ENCODE measurements at places on chromosomes 5 and 9.
A peak's percentile ranks its signal among the peaks of the same experiment; 100 is the strongest.

GRCh38 chr9:125486576-125486975 lies 220.4 kb downstream of the MAPKAP1 start:
- no peak for DNase-seq

- DNase-seq, result peak; percentile 1
Observed at GRCh38 chr5:53714667-53715010, 154.2 kb downstream of the NDUFS4 start.

DNA sequence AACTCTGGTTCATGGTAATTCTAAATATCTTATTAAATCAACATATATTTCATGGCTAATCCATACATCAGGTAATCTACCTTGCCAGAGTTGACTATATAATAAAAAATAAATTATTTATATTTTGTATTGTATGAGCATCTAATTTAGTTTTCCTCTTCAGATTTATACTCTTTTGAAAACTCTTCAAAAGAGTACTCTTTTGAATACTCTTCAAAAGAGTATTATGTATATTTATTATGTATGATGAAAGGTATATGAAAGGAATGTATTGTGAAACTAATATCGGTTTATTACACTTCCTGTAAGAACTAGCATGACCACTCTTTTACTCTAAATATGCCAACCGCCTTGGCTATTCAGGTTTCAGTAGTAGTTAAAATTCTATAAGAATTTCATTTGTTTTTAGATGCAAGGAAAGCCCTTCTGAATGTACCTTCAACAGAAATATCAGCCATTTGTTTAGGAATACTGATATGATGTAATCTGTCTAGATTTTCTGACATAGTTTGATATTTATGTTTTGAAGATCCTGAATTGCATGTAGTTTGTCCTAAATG lies 178.7 kb downstream of the WDR70 start:
- DNase-seq, result no peak

GRCh38 chr5:58924306-58924705 lies 341.4 kb downstream of the RAB3C start:
- DNase-seq, result no peak

DNA sequence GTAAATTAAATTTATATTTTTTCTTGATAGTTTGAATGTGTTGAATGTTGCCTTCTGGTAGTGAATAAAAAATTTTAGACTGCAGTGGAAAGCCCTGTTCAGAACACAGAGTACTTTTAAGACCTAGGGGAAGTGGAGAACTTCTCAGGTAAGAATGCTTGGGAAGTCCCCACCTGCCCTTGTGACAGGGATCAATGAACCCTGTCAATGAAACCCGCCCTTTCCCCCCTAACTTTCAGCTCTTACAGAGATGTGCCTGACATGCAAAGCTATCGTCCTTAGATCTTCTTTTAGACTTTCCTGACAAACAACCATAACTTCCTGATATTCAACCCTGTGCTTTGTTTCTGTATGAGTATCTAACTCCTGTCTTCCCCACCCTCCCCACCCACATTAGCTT lies 562.7 kb downstream of the TLE4 start:
- DNase-seq, result no peak

DNA sequence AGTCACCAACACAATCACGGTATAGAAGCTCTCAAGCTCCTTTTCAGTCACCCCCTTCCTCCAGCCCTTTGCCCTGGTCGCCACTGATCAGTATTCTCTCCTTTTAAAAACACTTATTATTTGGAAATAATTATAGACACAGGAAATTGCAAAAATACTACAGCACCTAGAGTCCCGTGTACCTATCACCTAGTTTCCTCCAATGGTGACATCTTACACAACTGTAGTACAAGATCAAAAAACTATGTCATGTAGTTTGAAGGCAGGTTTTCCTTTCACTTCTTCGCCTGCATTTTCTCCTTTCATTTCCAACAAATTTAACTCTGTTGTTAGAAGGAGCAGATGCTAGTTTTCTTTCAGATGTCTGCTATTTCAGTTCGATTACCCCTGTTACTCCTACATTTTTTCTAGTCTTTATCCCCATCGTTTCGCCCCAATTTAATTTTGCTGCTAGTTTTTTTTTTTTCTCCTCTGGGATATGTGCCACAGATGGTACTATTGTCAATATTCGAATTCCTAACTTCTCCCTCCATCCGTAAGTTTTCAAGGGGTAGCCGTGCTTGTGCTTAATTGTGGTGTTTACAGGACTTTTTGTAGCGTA lies 612 bp upstream of the ATG10 start:
- no peak for DNase-seq

DNA sequence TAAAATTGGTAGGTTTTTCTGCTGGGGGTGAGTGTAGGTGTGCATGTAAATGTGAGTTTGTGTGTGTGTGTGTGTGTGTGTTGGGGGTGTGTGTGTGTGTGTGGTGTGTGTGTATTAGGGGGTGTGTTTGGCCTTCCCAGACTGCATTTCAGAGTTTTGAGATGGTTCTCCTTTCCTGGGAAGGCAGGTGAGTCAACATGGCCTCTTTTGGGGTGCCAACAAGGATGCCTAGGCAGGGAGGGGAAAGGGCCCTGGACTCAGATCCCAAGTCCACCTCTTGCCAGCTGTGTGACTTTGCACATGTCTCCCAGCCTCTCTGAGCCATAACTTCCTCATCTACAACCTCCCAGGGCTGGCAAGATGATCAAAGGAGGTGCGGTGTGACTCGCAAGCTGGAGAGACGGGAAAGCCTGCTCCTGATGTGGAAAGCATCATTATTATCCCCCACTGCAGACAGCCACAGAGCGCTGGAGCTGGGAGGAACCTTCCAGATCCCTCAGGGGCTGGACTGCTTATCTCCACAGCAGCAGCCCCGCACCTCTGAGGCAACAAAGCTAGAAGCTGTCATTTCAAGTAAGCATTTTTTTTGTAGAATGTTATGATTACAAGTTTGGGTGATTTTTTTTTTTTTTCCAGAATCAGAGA lies 63.5 kb upstream of the TBC1D2 start:
- no peak for DNase-seq

DNA sequence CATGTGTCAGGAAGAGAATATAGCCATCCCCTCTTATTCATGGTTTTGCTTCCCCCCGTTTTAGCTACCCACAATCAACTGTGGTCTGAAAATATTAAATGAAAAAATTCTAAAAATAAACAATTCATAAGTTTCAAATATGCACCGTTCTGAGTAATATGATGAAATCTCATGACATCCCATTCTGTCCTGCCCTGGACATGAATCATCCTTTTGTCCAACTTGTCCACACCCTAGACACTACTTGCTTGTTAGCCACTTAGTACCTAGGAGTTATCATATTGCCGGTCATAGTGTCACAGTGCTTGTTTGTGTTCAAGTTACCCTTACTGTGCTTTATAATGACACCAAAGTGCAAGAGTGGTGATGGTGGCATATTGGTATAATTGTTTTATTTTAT lies 113.5 kb downstream of the CAAP1 start:
- DNase-seq, result no peak

DNA sequence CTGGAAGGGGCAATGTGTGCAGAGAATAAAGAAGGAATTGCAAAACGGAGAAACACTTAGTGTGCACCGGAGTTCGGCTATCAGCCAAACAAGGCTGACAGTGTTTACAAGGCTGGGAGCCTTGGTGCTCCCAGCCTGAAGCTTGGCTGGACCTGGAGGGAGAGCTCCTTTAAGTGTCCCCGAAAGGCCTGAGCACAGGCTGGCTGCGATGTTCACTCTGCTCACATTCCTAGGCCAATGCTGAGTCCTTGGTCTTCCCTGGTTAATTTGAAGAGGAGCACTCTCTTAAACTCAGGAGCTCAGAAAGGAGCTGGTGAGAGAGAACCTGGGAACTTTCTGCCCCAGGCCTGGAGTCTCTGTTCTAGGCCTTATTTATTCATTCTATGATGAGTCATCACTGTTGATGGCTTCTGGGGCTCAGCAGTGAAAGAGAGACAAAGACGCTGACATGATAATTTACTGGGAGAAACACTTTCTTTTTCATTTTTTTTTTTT lies 88.6 kb upstream of the MYO10 start:
- no peak for DNase-seq

- no peak for DNase-seq
Observed at GRCh38 chr9:87013490-87013889, 66.2 kb upstream of the GAS1 start.

DNA sequence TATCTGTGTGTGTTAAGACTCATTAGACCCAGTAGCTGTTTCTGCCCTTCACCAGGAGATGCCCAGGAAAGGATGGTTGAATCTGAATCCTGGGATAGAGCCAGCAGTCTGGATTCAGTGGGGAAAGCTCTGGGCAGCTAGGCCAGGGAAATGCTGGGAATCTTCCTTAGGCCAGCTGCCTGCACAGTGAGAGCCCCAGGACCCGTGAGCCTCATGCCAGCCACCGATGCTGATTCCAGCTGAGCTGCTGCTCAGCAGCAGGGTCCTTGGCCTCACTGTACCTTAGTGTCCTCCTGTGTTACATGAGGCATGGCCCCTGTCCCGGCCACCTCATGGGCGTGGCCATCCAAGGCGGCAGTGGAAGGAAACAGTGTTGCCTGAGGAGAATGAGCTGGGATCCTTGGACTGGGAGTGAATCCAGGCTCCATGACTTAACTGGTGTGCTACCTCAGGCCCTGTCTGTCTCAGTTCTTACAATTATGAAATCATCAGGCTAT lies 87.1 kb downstream of the AMBP start:
- DNase-seq, result no peak

GRCh38 chr9:108582726-108583125 lies 273.1 kb downstream of the ACTL7B start:
- no peak for DNase-seq

DNA sequence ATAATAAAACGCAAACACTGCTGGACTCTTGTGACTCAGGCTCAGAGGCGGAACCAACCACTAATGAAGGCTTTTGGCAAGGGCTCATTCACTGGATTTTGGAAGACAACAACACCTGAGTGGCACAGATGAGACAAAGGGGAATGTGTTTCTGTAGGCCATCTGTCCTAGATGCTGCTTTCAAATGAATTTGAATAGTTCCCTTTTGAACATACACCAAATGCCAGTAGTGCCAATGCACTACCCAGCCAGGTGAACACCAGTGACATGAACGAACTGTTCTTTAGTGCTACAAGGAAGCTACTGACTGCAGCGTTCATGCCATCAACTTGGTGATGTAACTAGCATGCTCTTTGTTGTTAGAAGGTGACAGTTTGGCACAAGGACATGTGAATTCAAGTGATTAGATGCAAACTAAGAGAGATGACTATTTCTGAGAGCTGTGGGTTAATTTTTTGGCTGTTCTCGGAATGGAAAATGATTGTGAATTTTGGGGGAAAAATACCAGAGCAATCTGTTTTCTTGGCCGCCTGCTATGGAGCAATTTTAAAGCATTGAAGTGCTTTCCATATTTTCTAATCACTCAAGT lies 173.7 kb downstream of the SLC24A2 start:
- DNase-seq, result no peak

DNA sequence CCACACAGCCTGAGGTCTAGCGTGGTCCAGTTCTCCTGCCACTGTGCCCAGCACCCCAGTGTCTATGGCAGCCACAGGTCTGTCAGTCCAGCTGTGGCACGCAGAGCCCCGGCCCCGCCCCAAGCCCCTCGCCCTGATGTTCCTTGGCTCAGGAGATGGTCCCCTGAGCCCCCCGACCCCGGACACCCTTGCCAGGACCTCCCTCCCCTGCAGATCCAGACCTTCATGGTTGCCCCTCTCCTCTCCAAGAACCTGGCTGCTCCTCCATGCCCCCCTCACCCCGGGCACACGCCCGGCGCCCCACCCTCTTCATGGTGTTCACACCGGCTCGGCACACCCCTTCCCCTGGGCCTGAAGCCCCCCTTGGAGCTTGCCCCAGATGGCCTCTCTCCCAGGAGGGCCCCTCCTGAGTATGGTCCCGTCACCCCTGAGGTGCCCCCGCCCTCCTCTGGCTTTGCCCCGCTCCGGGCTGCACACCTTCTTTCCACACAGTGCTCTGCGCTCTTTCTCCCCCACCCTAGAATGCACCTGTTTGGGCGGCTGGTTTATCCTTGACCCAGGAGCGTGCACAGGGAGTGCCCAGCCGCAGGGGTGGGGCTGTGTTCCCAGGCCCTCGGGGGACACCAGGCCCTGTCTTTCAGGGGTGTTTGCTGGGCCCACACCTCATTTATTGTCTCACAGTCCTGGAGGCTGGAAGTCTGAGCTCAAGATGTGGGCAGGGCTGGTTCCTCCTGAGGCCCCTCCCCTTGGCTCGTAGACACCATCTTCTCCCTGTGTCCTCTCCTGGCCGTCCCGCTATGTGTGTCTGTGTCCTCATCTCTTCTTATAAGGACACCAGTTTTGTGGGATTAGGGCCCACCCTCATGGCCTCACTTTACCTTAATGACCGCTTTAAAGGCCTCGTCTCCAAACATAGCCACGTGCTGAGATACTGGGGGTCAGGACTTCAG lies 37.6 kb downstream of the KCNT1 start:
- DNase-seq, result no peak

- no peak for DNase-seq
Observed at GRCh38 chr9:26260238-26260637, 582.0 kb upstream of the TUSC1 start.

DNA sequence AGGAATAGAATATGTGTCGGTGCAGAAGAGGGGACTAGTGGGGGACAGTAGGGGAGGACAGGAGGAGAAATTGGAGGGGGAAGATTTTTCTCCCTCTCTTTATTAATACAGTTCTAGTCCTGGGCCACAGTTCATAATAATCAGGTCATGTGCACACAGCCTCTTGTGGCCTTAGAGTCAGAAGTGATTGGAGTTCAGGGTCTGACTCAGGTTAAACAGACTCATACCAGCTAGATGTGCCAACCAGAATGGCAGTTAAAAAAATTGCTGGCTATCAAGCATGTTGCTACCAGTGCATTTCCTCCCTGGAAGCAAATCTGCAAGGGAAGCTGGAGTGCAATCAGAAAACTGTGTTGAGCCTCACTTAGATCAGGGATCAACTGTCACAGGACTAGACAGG lies 132.7 kb upstream of the MAP1B start:
- DNase-seq, result no peak

- DNase-seq, result no peak
Observed at GRCh38 chr9:4803670-4804530, 11.2 kb downstream of the RCL1 start.

GRCh38 chr5:72465066-72465465 lies 42.1 kb downstream of the ZNF366 start:
- DNase-seq, result no peak

DNA sequence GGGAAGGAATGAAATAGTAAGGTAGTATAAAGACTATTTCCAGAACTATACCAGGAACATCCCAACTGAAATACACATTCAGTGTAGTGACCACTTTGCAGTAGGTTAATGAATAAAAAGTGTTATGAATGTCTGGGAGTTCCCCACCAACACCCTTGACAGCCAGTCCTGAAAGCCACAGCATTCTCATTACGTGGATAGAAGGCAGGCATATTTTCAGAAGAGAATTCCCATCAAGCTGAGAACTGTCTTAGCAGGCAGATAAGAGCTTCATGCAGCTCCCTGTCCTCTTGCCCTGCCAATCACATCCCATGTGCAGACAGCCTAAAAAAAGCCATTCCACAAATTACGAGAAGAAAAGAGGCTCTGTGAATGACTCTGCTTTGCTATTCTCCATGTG lies 695.0 kb downstream of the DTWD2 start:
- DNase-seq, result no peak

GRCh38 chr9:6024035-6024554 lies 8.7 kb upstream of the RANBP6 start:
- no peak for DNase-seq

- no peak for DNase-seq
Observed at GRCh38 chr9:32554107-32554506, 1.7 kb upstream of the TOPORS start.

- peak; percentile 88 for DNase-seq
Observed at GRCh38 chr5:149561848-149562247, 10.6 kb upstream of the CSNK1A1 start.

- DNase-seq, result no peak
Observed at GRCh38 chr9:105087910-105088898, 156.2 kb upstream of the SLC44A1 start.
